ENCODE measurements at places on chromosomes 5 and 9. TPM values are rescaled to one million over a fixed set of nuclear protein-coding genes. Genes with fewer than 3 reads are reported as not detected.
A peak's percentile ranks its signal among the peaks of the same experiment; 100 is the strongest.

GRCh38 chr9:136544548-136544963 is 1.3 kb downstream of the NOTCH1 start:
- DNase-seq = no peak
- H3K4me3 ChIP-seq = peak overlapping the region; percentile 96
- no peak overlapping the region for H3K27ac ChIP-seq

GRCh38 chr9:97807681-97808080 is 45.3 kb upstream of the FOXE1 start:
- no peaks in the 10 kb centered on the region for H3K36me3 ChIP-seq
- no peak overlapping the region for H3K4me3 ChIP-seq
- H3K27me3 ChIP-seq = peaks cover 61% of the 10 kb centered on the region
- no peaks in the 10 kb centered on the region for H3K4me1 ChIP-seq

DNA sequence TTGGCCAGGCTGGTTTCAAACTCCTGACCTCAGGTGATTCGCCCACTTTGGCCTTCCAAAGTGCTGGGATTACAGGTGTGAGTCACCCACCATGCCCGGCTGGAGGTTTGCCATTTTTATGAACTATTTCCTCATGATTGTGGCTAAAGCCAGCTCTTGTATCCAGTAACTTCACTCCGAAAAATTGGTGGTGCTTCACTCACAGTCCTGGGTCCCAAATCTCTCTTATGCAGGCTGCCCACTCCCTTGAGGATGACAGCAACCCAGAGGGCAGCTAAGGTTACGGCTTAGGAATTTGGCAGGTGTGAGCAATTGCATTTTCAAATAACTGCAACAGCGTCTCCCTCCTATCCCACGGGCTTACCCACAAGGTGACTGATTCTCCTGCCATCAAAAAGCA is 23.4 kb upstream of the FUBP3 start:
- H3K4me3 ChIP-seq = no peak overlapping the region
- H3K27me3 ChIP-seq = no peaks in the 10 kb centered on the region
- H3K27ac ChIP-seq = peak overlapping the region; percentile 78
- DNase-seq = no peak
- no peaks in the 10 kb centered on the region for H3K4me1 ChIP-seq

DNA sequence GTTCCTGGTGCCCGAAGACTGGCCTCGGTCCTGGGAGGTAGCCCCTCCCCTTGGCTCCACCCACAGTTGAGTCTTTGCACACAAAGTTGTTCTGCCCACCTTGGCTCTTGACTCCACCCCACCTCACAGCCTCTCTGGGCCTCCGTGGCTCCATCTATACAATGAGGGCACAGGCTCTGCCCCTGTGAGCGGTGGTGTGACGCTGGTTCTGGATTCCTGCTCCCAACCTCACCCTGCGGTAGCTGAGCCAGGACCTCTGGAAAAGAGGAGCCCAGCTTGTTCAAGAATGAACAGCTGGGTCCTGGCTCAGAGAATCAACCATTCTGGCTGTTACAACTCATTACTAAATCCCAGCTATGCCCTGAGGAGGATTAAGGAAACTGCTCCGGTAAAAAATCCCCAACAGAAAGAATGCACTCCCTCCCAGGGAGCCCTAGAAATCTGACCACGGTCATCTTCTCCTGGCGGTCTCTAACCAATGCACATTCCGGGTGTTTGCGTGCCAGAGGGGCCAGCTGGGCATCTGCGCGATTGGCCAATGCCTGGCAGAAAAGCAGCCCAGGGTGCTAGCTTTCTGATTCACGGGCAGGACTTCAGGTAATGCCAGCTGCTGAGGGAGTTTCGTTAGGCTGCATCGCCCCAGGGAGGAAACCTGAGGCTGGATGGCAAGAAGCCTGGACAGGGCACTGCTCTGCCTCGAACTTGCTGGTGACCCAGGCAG is 9.9 kb upstream of the GRHPR start:
- no peak for DNase-seq
- H3K4me3 ChIP-seq = no peak overlapping the region
- no peaks in the 10 kb centered on the region for H3K36me3 ChIP-seq
- peaks cover 16% of the 10 kb centered on the region for H3K4me1 ChIP-seq
- no peaks in the 10 kb centered on the region for H3K27me3 ChIP-seq

GRCh38 chr5:95727764-95728191 is 3.4 kb upstream of the RHOBTB3 start:
- H3K36me3 ChIP-seq = no peaks in the 10 kb centered on the region
- DNase-seq = no peak
- H3K4me1 ChIP-seq = peaks cover 26% of the 10 kb centered on the region
- H3K27me3 ChIP-seq = peaks cover 7% of the 10 kb centered on the region

The TRIM7 gene
- not detected for total RNA-seq

The LRRTM2 gene
- total RNA-seq = 1.3 TPM

The OR1B1 gene
- not detected for total RNA-seq

The ORM2 gene
- total RNA-seq = not detected
